HFF-Myc (cell line): ENCODE measurements at places on chromosomes 2 and 18.

- no peak for DNase-seq
These were observed 84.3 kb downstream of the ACOXL start for GRCh38 chr2:110816404-110817365.

DNA sequence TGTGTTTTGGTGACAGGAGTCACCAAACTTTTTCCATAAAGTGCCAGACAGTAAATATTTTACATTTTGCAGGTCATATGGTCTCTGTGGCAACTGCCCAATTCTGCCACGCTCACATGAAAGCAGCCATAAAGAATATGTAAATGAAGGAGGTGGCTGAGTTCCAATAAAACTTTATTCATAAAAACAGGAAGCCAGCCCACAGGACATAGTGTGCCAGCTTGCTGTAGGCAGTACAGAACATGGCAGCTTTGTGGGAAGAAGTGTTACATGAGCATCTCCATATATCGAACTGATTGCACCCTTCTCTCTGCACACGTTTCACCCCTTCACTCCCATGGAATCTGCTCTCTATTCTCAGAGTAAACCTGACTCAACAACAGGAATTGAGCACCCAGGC lies 10.2 kb downstream of the ASB18 start:
- no peak for DNase-seq

DNA sequence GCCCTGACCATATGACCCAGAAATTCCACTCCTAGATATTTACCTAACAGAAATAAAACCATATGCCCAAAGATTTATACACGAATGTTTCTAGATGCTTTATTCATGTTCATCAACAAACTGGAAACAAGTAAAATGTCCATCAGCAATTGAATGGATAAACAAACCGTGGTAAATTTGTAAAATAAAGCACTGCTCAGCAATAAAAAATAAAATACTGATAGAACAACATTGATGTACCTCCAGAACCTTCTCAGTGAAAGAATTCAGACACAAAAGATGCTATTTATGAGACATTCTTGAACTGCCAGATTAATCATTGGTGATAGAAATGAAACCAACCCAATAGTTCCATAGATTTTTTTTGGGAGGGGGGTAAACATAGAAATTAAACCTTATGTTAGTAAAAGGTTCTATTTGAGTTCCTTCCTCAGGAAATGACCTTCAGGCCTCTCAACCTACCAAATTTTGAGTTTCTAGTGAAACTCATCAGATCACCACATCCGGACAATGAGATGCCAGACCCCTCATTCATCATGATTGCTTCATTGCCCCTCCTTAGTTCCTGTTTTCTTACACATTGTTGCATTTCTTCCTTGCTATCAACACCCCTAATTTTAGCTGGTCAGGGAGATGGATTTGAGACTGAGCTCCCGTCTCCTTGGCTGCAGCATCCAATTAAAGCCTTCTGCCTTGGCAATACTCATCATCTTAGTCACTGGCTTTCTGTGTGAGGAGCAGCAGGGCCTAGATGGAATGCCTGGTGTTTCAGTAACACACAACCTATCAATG lies 203.5 kb downstream of the LPIN1 start:
- DNase-seq: no peak

GRCh38 chr2:72191441-72191840 lies 43.8 kb upstream of the CYP26B1 start:
- no peak for DNase-seq

- DNase-seq: no peak
These were observed 99.0 kb downstream of the PRKCE start for GRCh38 chr2:45750484-45750883.

DNA sequence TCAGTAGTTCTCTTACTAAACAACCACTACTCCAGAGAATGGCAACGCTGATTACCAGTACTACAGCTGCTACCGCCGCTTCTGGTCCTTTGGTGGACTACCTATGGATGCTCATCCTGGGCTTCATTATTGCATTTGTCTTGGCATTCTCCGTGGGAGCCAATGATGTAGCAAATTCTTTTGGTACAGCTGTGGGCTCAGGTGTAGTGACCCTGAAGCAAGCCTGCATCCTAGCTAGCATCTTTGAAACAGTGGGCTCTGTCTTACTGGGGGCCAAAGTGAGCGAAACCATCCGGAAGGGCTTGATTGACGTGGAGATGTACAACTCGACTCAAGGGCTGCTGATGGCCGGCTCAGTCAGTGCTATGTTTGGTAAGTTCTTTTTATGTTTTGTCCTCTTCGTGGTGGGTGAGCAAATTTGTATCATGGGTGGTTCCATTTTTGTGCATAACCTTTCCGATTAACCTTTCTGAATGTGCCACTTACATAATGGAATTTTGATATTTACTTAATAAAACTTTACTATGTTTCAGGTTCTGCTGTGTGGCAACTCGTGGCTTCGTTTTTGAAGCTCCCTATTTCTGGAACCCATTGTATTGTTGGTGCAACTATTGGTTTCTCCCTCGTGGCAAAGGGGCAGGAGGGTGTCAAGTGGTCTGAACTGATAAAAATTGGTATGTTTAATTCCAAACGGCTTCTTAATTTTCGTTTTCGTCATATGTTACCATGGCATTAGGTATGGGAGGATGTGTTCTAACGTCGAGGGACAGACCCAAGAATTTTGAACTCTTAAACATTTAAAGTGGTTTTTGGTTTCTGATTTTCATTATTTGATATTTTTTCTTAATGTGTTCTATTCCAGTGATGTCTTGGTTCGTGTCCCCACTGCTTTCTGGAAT lies 1.3 kb downstream of the SLC20A1 start:
- DNase-seq: no peak

DNA sequence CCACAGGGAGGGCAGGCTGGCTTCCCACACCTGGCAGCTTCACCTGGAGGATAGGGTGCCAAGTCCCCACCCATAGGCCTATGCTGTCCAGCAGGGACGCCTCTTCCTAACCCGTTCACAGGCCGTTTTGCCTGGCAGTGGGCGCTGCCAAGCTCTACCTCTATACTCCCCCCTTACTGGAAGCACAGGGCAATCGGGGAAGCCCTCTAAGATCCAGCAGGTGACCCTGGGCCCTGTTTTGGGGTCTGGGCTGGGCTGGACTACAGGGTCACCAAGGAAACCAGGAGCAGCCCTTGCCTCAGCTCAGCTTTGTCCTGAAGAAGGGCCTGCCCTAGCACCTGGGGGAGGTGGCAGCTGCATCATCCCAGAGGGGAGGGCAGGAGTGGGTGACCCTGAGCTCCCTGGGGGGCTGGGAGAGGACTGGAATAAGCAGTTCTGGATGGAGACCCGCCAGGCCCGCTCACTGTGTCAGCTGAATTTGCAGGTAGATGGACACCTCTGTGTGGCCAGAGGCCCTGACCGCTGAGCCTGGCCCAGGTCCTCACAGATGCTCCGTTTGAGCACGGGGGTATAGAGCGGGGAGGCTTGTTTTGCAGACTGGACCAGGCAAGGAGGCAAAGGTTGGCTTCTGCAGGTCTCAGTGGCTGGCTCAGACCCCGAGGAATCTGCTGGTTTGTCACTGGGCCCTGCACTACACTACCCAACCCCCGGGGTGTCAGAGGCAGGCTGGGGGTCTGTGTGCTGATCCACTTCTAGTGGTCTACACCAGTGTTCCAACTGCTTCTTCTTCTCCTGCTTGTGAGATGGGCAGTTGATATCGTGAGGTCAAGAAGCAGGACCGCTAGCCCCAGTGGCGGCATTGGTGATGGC lies 163.1 kb downstream of the ASB1 start:
- no peak for DNase-seq

DNA sequence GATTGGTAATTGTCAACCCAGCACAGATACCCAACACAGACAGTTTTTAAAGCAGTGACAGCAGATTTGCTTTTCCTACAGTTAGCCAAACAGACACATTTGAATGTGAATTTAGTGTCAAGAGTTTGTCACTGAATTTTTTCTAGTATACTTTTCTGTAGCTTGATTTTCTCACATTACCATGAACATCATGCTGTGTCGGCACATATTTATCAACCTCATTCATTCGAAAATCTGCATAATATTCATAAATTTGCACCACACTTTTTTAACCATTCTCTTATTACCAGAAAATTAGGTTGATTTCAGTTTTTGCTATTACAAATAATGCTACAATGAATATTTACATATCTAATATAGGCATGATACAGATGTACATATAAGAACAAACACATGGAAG lies 27.0 kb upstream of the DSG3 start:
- no peak for DNase-seq

DNA sequence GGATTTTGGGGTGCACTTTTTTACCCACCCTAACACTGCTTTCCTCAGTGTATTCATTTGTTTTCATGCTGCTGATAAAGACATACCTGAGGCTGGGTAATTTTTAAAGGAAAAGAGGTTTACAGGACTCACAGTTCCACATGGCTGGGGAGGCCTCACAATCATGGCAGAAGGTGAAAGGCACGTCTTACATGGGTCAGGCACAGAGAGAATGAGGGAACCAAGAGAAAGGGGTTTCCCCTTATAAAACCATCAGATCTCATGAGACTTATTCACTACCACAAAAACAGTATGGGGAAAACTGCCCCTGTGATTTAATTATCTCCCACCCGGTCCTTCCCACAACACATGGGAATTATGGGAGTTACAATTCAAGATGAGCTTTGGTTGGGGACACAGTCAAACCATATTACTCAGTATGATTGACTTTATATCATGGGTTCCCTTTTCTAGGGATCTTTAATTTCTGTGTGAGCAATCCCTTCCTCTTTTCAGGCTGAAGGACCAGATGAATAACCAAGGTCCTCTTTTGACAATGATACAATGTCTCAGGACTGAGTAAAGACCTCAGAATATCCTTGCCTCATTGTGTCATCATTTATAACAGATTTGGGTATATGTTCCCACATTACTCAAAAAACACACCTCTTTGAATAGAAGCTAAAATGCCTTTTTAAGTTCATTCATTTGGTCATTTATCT lies 100.1 kb upstream of the TRIB2 start:
- DNase-seq: no peak

GRCh38 chr2:52828112-52828511 lies 939.5 kb upstream of the CHAC2 start:
- DNase-seq: no peak

- peak; percentile 82 for DNase-seq
These were observed 154.8 kb downstream of the TGIF1 start for GRCh38 chr18:3604498-3605408.

GRCh38 chr18:53534203-53534602 lies 690.3 kb downstream of the MBD2 start:
- DNase-seq: no peak

DNA sequence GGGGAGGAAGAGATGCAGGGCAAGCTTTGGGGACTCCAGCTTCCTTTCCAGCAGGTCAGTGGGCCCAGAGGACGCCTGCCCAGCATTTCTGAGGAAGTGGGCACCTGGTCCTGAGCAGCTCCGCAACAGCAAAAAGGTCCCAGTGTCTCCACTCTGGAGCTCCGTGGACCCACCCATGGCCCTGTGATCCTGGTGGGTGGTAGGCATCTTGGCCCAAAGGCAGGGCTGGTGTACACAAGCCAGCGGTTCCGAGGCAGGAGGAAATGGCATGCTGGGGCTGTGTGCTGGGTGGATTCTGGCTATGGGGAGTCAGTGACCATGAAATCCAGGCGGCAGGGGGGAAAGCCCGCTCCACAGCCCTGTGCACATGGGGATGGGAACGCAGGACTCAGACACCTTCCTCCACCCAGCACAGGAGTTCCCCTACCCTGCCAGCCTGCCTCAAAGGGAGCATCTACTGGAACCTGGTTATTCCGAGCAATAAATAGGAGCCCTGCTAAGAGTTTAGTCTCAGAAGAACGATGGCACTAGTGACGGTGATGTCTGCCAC lies 206.0 kb downstream of the GLI2 start:
- no peak for DNase-seq

DNA sequence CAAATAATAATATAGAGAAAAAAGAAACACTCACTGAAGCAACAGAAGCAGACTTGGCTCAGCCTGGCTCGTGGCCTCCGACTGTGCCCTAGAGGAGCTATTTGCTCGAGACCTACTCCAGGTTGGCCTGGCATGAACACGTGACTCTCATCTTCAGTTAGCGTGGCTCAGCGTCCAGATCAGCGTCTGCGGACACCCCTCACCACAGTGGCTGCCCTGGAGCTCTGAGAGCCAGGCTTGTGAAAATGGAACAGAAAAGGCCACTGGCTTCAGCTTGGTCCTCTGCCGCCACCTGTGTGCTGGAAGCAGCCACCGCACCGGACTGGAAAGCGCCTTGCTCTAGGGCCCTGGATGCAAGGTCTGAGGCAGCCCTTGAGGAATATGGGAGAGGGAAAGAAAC lies 1184.0 kb upstream of the GYPC start:
- no peak for DNase-seq

GRCh38 chr2:98242003-98242402 lies 104.3 kb upstream of the CNGA3 start:
- DNase-seq: no peak

DNA sequence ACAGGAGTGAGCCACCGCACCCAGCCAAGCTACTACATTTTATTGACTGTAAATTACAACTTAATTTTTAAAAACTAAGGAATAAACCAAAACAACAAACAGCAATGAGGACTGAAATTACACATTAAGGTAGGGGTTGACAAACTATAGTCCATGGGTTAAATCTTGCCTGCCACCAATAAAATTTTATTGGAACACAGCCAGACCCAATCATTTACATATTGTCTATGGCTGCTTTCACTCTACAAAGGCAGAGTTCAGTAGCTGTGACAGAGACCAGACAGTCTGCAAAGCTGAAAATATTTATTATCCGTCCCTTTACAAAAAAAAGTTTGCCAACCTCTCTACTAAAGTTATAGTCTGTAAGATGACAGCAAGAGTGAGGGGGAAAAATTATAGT lies 24.3 kb upstream of the UGP2 start:
- DNase-seq: no peak

DNA sequence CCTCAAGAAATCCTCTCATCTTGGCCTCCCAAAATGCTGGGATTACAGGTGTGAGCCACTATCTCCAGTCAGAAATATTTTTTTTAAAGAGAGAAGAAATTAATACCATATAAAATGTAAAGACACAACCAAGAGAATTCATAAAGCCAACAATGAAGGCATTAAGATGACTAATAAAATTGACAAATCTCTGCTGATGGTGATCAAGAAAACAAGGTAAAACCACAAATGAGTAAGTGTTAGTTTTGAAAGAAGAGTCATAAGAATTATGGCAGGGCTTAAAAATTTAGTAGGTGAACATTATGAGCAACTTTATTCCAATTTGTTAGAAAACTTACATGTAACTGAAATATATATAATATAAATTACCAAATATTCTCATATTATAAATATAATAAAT lies 752.8 kb upstream of the CELF4 start:
- no peak for DNase-seq

GRCh38 chr18:22974707-22975106 lies 41.6 kb downstream of the RBBP8 start:
- no peak for DNase-seq

- DNase-seq: no peak
These were observed 7.5 kb upstream of the YPEL5 start for GRCh38 chr2:30139131-30139870.

DNA sequence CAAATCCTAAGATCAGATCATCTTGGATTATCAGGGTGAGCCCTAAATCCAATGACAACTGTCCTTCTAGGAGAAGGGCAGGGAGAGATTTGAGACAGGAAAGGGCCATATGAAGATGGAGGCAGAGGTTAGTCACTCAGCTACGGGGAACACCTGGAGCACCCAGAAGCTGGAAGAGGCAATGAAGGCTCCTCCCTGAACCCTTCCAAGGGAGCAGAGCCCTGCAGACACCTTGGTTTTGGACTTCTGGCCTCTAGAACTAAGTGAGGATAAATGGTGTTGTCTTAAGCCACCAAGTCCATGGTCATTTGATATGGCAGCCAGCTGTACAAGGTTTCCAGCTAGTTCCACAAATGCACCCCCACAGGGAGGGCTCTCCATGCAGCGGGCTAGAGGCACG lies 6.9 kb upstream of the PTPN2 start:
- no peak for DNase-seq

- no peak for DNase-seq
These were observed 110.7 kb downstream of the RND3 start for GRCh38 chr2:150376553-150377335.
